ENCODE measurements at places on chromosomes 3 and 15.

GRCh38 chr15:70892912-70893560, 410 bp downstream of the LRRC49 start:
- DNase-seq: no peak

DNA sequence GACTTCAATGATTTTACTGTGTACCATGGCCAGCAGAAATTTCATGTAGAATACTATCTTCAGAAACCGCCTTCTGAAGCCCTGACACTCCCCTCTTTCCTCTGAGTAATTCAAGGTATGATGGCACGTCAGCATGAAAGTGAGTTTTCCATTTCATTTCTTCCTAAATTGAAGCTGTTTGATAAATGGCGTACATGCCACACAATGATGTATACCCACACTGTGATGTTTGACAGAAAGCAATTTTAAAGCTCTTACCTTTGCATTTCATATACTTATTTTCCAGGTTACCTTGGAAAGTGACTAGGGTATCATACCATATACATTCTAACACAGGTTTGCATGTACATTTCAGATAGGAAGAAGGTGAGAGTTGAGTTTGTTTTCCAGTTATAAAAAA, 147.9 kb upstream of the LRRC3B start:
- DNase-seq: no peak

DNA sequence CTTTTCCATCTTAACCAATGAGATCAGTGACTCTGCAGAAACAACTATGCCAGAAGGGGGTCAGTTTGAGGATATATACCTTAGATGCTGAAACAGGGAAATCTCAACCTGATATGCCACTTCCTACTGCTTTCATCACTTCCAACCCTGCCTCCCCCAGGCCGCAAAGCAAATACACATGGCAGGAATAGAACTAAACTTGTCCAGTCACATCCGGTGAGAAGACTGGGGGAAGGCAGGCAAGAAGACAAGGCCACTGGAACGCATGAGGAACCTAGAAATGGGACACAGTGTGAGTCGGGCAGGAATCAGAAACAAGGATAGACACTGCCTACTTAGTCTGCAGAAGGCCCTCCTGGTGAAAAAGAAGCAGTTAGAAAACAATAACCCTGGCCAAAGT, 90.6 kb downstream of the MYO5A start:
- DNase-seq: no peak

DNA sequence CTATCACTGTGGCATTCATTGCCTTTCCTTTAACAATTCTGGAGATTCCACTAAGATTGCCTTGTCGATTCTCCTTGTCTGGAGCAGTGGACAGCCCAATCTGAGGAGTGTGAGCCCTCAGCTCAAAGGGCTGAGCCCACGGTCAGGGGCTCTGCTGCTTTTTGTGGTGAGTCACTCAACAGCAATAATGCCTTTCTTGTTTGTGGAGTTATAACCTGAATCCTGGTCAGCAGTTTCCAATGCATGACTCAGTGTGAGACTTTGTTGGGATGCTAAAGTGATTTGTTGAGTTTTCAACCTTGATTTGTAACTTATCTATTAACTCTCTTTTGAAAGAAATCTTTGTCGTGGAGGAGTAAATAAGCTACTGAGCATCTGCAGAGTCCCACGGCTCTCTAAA, 183.5 kb downstream of the TJP1 start:
- no peak for DNase-seq

GRCh38 chr15:76147906-76148570, 88.3 kb downstream of the TMEM266 start:
- peak; percentile 77 for DNase-seq

DNA sequence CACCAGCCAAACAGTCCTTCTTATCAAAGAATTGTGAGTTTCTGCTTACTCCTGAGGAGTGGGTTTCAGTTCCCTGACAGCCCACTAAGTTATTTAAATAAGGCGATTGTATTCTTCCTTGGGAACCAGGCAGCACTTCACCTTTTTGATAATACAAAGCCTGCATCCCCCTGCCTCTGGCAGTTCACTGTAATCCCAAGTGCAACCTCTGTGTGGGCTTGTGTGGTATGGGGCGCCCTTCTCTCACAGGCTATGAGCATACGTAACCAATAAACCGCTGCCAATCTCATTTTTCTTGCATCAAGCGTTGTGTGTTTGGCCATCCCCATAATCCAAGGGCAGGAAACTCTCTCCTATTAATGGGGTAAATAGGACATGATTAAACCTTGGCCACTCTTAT, 1025.6 kb downstream of the NSUN3 start:
- DNase-seq: no peak

- DNase-seq: no peak
These were observed 71.0 kb downstream of the THBS1 start for GRCh38 chr15:39651881-39652280.

DNA sequence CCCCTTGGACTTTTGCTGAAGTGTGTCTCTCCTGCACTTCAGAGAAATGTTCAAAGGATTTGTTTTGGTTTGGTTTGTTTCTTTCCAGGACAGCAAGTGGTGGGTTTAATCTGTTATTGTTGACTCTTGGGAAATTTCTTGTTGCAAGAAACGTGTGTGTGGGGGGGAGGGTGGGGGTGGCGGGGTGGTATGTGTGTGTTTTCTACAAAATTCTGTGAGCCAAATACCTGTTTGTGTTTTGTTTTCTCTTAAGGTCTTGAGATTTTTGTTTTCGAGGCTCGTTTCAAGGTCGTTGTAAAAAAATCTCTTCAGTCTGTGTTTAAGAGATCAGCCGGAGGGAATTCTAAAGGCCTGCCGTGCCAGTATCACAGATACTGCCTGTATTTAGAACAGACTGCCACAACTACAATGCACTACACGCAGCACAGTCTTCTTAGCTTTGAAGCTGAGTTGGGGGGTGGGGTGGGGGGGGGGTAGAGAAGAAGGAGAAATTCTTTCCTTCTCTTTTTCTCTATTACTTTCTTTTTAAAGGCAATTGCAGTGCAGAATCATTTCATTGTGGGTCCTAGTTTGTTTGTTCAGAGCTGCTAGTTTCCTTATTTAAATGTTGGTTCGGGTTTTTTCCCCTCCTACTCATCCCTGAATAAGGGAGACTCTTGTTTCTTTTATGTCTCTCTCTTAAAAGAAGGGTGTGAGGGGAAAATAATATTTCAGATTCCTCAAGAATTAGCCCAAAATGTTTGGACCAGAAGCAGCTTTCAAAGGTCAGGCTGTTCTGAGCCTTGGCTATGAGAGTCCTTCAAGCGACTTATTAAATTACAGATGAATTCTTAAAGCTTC, 1.4 kb upstream of the BCL6 start:
- DNase-seq: no peak

DNA sequence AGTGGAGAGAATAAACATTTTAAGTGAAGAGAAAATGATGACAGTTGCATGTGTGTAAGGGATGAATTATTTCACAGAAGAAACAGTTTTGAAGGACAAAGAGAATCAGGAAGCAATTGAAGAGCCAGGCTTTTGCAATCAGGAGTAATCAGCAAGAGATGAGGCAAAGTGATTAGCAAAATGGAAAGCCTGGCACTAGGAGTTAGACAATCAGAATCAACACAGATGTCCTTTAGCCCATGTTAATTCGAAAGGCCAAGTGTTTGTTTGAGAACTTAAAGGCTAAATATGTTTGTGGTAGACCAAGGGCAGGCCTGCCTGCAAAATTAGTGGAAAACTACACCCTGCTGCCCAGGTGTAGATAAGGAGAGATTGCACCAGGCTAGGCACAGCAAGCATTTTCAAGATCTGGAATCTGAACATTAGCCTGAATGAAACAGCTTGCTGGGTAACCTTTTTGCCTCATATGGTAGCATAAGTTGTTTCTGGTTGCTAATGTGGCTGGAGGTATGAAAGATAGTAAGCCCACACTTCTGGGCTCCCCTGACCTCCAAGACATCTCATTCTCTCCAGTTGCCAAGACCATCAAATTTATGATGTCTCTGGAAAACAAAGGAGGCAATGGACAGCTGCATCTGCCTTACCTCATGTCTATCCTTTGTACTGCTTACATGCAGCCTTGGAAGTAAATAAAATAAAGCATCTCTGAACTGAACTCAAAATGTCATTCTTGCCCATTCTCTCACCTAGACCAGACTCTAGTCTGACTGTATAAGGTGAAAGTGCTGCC, 22.0 kb upstream of the LEKR1 start:
- DNase-seq: no peak

DNA sequence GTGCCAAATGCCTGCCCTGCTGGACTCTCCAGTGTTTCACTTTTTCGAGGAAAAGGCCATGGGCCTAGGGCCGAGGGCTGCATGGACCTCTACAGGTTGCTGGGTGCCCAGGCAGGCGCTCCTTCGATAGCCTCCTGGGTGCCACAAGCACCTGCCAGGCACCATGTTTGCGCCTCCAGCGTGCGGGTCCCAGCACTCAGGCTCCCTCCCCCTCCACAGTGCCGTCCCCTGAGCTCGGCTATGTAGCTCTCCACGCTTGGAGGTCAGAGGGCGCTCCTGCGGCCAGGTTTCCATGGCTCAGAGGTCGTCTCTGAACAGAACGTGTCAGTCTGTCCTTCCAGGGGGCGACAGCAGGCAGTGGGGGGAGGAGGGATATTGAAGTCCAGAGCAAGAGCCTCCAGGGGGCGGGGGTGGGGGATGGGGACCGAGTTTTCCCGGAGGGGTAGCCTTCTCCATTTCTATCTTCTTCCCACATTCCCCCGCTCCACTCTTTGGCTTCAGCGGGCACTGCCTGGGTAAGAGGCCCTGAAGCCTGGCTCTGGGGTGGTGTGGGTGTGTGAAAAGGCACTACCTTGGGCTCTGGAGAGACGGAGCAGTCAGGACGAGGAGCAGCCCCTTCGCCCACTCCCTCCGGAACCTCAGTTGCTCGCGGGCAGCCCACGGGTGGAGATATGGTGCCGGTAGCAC, 3.6 kb downstream of the ONECUT1 start:
- no peak for DNase-seq

- DNase-seq: no peak
These were observed 50.6 kb downstream of the GMNC start for GRCh38 chr3:190811775-190812480.

GRCh38 chr3:179348325-179349013, 960 bp downstream of the MFN1 start:
- DNase-seq: no peak

- DNase-seq: no peak
These were observed 598.7 kb downstream of the IGSF11 start for GRCh38 chr3:118435851-118436350.

DNA sequence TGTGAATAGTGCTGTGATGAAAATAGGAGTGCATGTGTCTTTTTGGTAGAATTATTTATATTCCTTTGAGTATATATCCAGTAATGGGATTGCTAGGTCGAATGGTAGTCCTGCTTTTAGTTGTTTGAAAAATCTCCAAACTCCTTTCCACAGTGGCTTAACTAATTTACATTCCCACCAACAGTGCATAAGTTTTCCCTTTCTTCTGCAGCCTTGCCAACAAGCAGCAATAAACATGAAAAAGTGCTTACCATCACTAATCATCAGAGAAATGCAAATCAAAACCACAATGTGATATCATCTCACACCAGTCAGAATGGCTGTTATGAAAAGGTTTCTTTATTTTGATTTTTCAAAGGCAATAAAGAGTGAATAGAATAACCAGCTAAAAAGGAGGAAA, 1105.9 kb downstream of the NAALADL2 start:
- DNase-seq: no peak

GRCh38 chr3:61522060-61522459, 39.3 kb upstream of the PTPRG start:
- no peak for DNase-seq

GRCh38 chr3:177977381-177978158, 558.7 kb upstream of the KCNMB2 start:
- no peak for DNase-seq

DNA sequence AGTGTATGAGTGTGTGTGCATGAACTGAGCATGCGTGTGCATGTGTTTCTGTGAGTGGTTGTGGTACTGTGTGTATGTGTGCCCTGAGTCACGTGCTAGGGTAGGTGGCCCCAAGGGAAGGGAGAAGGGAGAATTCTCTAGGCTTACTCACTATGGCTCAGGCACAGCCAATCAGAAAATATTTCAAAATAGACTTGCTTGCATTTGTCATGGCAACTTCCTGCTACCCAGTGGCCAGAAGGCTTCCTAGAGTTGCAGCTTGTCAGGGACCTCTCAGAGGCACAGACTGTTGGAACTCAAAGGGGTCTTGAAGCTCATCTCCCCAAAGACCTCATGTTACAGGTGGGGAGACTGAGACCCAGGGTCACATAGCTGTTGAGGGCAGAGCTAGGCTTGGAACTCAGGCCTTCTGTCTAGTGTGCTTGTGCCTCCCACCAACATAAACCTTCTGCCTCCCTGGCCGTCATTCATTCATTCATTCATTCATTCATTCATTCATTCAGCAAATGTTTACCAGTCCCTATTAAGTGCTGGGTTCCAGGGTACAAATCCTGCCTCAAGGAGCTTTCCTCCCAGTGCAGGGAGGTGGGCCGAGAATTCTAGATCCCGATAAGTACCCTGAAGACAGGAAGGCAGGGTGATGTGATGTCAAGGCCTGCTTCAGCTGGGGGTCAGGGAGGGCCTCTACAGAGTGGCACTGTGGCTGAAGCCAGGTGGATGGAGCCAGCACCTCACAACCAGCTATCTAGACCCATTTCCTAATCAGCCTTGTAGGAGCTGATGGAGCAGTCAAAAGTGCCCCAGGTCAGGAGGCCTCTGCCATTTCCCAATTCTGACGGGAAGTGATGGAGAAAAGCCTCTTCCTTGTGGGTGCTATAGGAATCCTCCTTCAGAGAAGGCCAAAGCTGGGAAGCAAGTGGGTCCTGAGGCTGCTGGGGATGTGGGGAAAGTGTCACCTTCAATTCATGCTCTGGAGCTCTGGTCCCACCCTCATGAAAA, 10.9 kb upstream of the RFT1 start:
- DNase-seq: no peak

DNA sequence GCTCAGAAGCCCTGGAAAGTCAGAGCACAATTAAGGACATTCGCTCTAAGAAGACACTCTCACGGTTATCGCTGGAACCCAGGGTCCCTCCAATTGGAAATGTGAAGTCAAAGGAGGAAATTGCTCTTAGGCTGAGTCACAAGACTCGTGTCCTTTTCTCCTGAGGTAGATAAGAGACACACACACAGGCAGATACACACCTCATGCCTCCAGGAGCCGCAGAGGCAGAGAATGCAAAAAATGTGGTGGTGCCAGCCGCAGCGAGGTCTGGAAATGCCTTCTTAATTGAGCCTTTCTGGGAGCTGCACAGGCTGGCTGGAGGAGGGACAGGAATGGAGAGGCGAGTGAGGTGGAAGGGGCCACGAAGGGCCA, 189.3 kb downstream of the OPA1 start:
- no peak for DNase-seq

GRCh38 chr15:47349179-47349578, 368.1 kb upstream of the SEMA6D start:
- DNase-seq: no peak

DNA sequence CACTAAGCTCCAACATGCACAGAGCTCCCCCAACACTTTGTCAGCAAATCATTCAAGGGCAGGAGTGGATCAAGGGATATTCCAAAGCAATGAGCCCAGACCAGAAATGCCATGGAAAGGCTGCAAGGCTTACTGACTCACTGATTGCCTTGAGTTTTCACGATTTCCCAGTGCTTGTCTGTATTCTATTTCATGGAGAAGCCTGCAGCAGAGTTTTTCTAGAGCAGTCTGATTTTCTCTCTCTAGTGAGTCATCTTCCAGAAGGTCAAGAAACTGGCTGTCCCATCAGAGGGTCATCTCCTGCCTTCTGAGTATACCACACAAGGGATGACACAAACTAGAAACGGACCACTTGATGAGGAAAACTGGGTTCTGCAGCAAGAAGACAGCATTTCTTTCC, 16.5 kb downstream of the LMCD1 start:
- DNase-seq: no peak

Measured in stimulated activated CD4-positive, alpha-beta T cell treated with anti-CD3 and anti-CD28 coated beads, Interleukin-2, amount 100 ng/mL, for 48 hours (primary cell).